Central memory CD8-positive, alpha-beta T cell (primary cell): ENCODE measurements at places on chromosomes 7 and 10.
A peak's percentile ranks its signal among the peaks of the same experiment; 100 is the strongest.

DNA sequence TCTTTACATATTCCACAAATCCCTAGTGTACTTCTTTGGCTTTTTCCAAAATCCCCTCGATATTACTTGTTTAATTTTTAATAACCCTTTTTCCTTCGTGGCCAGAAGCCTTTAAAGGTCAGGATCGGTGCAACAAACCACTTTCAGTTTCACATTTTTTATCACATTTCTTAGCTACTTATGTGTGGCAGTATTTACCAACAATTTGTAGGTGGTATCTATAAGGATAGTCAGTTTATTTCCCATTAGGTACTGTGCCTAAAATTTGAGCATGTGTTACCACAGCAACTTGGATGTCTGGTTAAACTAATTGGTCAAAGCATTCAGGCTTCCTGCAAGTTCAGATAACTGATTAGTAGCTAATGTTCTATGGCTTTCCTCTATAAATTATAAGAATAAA lies 104.9 kb downstream of the CDK14 start:
- no peak overlapping the region for H3K4me3 ChIP-seq
- H3K27ac ChIP-seq: no peak overlapping the region
- no peak for DNase-seq
- H3K27me3 ChIP-seq: no peaks in the 10 kb centered on the region
- H3K36me3 ChIP-seq: peaks cover 1% of the 10 kb centered on the region

GRCh38 chr10:58107506-58107905 lies 160.2 kb downstream of the IPMK start:
- no peak overlapping the region for H3K4me3 ChIP-seq
- no peak overlapping the region for H3K27ac ChIP-seq
- no peaks in the 10 kb centered on the region for H3K4me1 ChIP-seq
- peaks cover 17% of the 10 kb centered on the region for H3K27me3 ChIP-seq

DNA sequence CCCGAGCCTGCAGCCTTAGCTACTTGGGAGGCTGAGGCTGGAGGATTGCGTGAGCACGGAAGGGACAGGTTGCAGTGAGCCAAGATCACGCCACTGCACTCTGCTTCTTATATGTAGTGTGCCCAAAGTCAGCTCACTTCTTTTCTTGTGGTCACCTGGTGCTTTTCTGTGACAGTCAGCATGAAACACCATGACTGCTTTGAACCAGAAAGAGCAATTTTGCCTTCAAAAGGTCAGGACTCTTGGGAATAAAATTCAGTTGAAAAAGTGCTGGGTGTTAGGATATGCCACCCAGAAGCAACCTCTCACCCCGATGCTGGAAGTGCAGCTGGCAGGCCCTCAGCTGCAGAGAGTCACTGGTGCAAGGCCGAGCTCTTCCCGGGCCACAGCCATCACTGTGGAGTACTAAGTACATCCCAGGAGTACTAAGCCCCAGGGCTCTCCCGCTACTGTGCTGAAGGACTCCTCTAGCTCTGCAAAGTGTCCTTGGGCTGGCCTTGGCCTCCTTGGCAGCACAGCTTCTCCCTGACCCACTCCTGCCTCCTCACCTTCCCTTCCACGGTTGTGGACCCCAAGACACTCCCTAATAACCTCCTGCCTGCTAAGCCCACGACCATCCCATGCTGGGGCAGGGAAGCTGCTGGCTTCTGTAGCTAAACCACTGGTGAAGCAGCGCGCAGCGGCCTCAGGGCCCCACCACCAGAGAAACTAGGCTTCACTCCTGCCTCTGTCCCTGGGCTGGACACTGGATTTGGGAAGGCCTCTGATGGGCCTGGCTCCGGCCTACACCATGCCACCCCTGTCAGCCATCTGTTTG lies 17.6 kb upstream of the GDI2 start:
- DNase-seq: no peak
- H3K4me1 ChIP-seq: no peaks in the 10 kb centered on the region
- no peak overlapping the region for H3K27ac ChIP-seq
- no peaks in the 10 kb centered on the region for H3K27me3 ChIP-seq
- no peaks in the 10 kb centered on the region for H3K36me3 ChIP-seq

DNA sequence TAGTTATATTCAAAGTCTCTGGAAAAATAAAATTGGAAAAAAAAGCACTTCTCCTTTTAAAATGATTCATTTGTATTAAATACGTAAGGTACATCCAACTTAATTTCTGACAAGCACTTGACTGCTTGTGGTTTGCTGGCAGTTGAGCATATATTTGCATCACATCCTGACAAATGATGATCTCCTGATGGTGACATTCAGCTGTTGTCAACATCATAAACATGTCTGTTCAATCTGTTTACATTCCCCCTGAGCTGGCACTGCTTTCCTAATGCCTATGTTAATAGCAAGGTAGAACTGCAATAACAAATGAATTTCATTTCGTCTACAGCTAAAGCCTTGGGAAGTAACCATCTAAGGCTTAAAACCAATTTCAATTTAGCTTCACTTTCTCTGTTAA lies 24.4 kb downstream of the TSPAN12 start:
- H3K27me3 ChIP-seq: peaks cover 20% of the 10 kb centered on the region
- H3K4me1 ChIP-seq: no peaks in the 10 kb centered on the region
- H3K4me3 ChIP-seq: no peak overlapping the region
- H3K36me3 ChIP-seq: no peaks in the 10 kb centered on the region

- no peak overlapping the region for H3K27ac ChIP-seq
- no peaks in the 10 kb centered on the region for H3K27me3 ChIP-seq
- H3K4me3 ChIP-seq: no peak overlapping the region
- no peak for DNase-seq
These were observed 31.3 kb downstream of the GNA12 start for GRCh38 chr7:2812831-2813230.

- peaks cover 15% of the 10 kb centered on the region for H3K4me1 ChIP-seq
- DNase-seq: no peak
- peaks cover 5% of the 10 kb centered on the region for H3K36me3 ChIP-seq
- H3K27me3 ChIP-seq: no peaks in the 10 kb centered on the region
- H3K27ac ChIP-seq: no peak overlapping the region
These were observed 5.0 kb downstream of the EPHB6 start for GRCh38 chr7:142859829-142860228.

GRCh38 chr7:50954245-50954644 lies 171.5 kb upstream of the GRB10 start:
- H3K4me1 ChIP-seq: no peaks in the 10 kb centered on the region
- DNase-seq: no peak
- H3K4me3 ChIP-seq: no peak overlapping the region
- peaks cover 2% of the 10 kb centered on the region for H3K36me3 ChIP-seq

- no peaks in the 10 kb centered on the region for H3K27me3 ChIP-seq
- no peak for DNase-seq
- H3K4me1 ChIP-seq: peaks cover 41% of the 10 kb centered on the region
- no peak overlapping the region for H3K27ac ChIP-seq
These were observed 135.8 kb downstream of the CAMK1D start for GRCh38 chr10:12484941-12485805.

GRCh38 chr7:285731-286130 lies 4.2 kb upstream of the FOXL3 start:
- no peak for DNase-seq
- H3K4me3 ChIP-seq: no peak overlapping the region
- no peaks in the 10 kb centered on the region for H3K4me1 ChIP-seq
- H3K36me3 ChIP-seq: no peaks in the 10 kb centered on the region
- H3K27ac ChIP-seq: no peak overlapping the region

GRCh38 chr10:107986571-107986970 lies 822.1 kb upstream of the SORCS1 start:
- H3K4me3 ChIP-seq: no peak overlapping the region
- no peaks in the 10 kb centered on the region for H3K4me1 ChIP-seq
- H3K27ac ChIP-seq: no peak overlapping the region
- peaks cover 2% of the 10 kb centered on the region for H3K36me3 ChIP-seq

DNA sequence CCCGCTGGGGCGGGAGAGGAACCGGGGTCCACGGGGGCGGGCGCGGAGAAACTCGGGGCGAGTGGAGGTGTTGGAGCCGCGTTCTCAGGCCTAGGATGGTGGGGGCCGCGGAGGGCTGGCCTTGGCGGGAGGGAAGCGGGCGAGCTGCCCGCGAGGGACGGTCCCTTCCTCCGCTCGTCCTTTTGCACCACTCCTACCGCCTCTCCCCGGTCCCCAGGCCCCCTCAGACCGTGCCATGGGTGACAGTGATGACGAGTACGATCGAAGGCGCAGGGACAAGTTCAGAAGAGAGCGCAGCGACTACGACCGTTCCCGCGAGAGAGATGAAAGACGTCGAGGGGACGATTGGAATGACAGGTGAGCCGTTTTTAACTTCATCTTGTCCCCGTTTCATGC lies 451 bp downstream of the SRRT start:
- H3K27ac ChIP-seq: peak overlapping the region; percentile 98
- no peak for DNase-seq
- no peaks in the 10 kb centered on the region for H3K27me3 ChIP-seq
- H3K4me3 ChIP-seq: peak overlapping the region; percentile 99
- peaks cover 51% of the 10 kb centered on the region for H3K4me1 ChIP-seq
- peaks cover 46% of the 10 kb centered on the region for H3K36me3 ChIP-seq

GRCh38 chr7:52436278-52436677 lies 599.2 kb upstream of the POM121L12 start:
- no peak overlapping the region for H3K27ac ChIP-seq
- peaks cover 1% of the 10 kb centered on the region for H3K36me3 ChIP-seq
- no peaks in the 10 kb centered on the region for H3K4me1 ChIP-seq

DNA sequence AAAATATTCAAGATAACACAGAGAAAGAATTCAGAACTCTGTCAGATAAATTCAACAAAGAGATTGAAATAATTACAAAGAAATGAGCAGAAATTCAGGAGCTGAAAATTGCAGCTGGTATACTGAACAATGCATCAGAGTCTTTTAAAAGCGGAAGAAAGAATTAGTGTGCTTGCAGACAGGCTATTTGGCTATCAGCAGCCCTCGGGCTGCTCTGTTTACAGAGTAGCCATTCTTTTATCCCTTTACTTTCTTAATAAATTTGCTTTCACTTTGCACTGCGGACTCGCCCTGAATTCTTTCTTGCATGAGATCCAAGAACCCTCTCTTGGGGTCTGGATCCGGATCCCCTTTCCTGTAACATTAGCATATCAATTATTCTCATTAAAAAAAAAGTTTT lies 1040.0 kb downstream of the SORCS3 start:
- no peaks in the 10 kb centered on the region for H3K4me1 ChIP-seq
- no peak for DNase-seq

DNA sequence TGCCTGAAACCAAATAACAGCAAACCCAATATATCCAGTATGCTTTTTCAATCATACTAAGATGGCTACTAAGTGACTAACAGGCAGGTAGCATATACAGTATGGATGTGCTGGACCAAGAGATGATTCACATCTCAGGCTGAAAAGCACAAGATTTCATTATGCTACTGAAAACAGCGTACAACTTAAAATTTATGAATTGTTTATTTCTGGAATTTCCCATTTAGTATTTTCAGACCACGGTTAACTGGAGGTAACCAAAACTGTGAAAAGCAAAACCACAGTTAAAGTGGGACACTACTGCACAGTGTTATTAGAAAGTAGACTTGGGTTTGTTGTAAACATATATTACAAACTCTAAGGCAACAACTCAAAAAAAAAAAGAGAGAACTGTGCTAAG lies 91.5 kb downstream of the KMT2C start:
- H3K4me1 ChIP-seq: peaks cover 34% of the 10 kb centered on the region
- H3K27ac ChIP-seq: peak overlapping the region; percentile 81
- peak overlapping the region; percentile 21 for H3K4me3 ChIP-seq

DNA sequence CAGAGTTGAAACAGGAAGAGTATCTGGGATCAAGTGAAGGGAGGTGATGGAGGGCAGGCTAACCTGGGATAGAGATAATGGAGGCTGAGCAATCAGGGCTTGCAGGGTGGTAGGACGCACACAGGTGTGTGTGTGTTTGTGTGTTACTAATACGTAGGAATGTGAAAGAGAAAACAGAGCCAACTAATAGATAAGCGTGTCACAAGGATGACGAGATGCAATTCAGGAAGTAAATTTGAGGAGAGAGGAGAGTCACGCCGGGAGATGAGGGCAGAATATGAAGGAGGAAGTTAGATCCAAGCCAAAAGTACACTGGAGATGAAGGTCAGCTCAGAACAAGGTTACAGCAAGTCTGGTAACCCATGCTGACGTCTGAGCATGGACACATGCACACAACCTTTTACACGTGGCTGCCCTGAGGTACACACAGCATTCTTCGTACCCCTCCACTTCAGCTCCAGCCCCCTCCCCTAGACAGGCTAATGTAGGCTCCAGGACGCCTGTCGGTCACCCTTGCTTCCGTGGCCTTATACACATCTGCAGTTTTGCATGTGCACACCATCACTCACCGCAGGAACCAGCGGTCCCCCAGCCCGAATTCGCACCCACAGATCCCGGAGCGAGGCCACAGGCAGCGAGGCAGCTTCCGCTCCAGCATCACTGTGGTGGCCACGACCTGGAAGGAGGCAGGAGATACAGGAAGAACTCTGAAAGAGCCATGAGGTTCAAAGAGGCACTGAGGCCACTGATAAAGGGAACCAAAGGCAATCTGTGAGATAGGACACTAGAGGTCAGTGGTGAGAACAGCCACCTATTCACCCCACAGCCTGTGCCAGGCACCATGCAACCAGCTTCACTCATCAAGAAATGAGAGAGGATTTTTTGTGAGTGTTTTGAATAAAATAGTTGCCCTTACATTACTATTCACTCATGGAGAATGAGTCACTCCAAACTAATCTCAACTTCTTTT lies 23.7 kb upstream of the TRPV6 start:
- H3K36me3 ChIP-seq: no peaks in the 10 kb centered on the region
- no peak for DNase-seq
- H3K4me3 ChIP-seq: no peak overlapping the region
- H3K4me1 ChIP-seq: no peaks in the 10 kb centered on the region
- H3K27me3 ChIP-seq: peaks cover 83% of the 10 kb centered on the region

DNA sequence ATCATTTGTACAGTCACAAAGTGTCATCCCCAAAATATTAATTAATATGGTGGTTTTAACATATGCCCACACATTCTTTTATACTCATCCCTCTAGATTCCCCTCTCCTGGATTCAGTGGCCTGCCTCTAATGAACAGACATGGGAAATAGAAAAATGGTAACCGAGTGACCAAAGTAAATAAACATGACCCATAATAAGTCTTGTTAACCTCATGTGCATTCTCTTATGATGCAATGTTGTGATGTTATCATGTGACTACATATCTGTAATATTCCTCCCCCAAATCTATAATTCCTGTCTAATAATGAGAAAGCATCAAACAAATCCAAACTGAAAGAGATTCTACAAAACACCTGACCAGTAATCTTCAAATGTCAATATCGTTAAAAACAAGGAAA lies 164.5 kb upstream of the PRSS1 start:
- no peak for DNase-seq
- H3K4me1 ChIP-seq: peaks cover 10% of the 10 kb centered on the region
- H3K27me3 ChIP-seq: no peaks in the 10 kb centered on the region
- no peak overlapping the region for H3K4me3 ChIP-seq

- H3K27ac ChIP-seq: no peak overlapping the region
- no peak overlapping the region for H3K4me3 ChIP-seq
- H3K36me3 ChIP-seq: no peaks in the 10 kb centered on the region
- H3K27me3 ChIP-seq: peaks cover 55% of the 10 kb centered on the region
- H3K4me1 ChIP-seq: no peaks in the 10 kb centered on the region
These were observed 134.2 kb downstream of the DIP2C start for GRCh38 chr10:555281-555680.

GRCh38 chr7:128936798-128937197 lies 929 bp upstream of the IRF5 start:
- H3K36me3 ChIP-seq: no peaks in the 10 kb centered on the region
- H3K27me3 ChIP-seq: peaks cover 22% of the 10 kb centered on the region
- DNase-seq: no peak
- no peak overlapping the region for H3K27ac ChIP-seq

- H3K27ac ChIP-seq: peak overlapping the region; percentile 76
- H3K36me3 ChIP-seq: peaks cover 49% of the 10 kb centered on the region
- H3K4me1 ChIP-seq: peaks cover 24% of the 10 kb centered on the region
- no peaks in the 10 kb centered on the region for H3K27me3 ChIP-seq
- no peak for DNase-seq
These were observed 4.0 kb downstream of the GNB2 start for GRCh38 chr7:100677308-100678267.

- no peaks in the 10 kb centered on the region for H3K36me3 ChIP-seq
- H3K4me1 ChIP-seq: no peaks in the 10 kb centered on the region
- DNase-seq: no peak
- H3K4me3 ChIP-seq: no peak overlapping the region
- no peaks in the 10 kb centered on the region for H3K27me3 ChIP-seq
These were observed 8.2 kb upstream of the GALNTL5 start for GRCh38 chr7:151948039-151948438.
